ENCODE measurements at places on chromosomes 1 and 21. TPM values are rescaled to one million over a fixed set of nuclear protein-coding genes. Genes with fewer than 3 reads are reported as not detected.

DNA sequence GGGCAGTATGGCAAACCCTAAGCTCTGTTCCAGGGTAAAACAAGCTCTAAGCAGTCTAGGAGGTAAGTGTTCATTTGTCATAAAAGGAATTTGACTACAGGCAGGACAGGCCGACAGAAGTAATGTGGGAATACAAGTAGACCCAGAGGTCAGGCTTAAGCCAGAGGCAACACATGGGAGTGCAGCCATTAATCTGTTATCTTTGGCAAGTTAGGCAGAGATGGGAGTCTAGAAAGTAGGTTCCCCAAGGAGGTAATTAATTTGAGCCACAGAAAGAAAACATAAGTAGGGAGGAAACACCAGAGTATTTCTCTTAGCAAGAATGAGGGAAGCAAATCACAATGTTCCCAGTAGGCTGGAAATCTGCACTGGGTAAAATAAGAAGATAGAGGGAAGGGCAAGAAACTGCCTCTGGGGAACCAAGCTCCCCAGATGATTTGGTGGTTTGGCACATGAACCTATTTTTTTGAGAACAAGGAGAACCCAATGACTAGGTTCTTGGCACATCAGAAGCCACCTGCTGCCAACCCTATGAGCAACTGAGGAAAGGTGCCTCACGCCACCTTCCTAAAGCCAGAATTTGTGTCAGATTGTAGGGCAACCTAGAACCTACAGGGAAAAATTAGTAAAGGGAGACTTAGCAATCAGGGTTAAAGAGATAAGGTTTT, 636.4 kb upstream of the PLXNA2 start:
- no peak for DNase-seq

The FMO3 gene
- polyA plus RNA-seq, result 0.52 TPM

DNA sequence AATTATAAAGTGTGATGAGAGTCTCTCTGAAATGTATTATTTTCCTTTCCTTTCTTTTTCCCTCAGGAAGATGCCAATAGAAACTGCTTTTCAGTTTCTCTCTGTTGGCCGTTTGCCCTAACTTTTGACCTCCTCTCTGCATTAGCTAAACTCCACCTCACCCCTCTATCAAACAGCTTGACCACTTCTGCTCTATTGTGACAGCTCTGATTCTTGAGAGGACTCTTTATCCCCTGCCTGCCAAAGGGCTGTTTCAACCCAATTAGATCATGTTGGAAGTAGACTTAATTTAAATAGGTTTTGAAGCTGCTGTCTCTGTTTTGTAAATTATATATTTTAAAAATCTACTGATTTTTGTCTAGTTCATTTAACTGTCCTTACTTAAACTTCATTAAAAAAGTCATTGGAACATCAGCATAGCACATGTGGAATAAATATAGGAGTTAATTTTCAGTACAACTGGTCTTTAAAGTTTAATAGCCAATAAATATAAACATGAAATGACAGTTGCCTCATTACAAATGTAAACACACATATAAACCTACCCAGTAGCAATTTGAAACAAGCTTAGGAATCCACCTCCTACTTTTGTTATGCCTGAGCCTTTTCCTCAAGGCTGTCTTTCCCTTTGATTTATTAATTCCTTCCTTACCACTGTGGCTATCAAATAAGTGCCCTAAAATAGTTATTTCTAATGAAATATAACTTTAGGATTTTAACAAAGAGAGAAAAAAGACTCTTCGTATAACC, 152.0 kb downstream of the CHRM3 start:
- DNase-seq, result no peak

The RGS16 gene
- 18.1 TPM for polyA plus RNA-seq

GRCh38 chr1:156217871-156218270, 5.1 kb downstream of the PMF1 start:
- no peak for DNase-seq

DNA sequence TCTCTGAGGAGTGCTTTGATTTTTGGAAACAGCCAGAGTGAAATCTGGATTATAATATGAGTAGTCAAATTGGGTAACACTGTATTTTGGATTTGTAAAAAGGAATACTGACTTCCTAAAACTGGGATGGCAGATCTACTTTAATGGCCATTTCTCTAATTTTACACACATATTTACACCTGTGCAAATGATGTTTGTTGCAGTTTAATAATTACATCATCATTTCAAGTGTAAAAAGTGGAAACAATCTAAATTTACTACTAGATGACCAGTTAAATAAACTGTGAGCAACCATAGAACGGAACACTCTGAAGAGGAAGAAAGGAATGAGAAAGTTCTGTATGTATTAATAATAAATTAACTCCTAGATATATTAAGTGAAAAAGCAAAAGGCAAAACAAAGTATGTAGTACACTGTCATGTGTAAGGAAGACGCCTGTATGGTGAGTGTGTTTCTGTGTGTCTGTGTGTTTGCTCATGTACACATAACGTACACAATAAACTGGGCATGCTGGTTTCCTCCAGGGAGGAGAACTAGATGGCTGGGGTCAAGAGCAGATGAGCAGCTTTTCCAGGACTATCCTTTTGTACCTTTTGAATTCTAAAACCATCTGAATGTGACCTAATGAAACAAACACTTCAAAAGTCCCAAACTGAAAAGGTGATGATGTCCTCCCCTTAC, 2.9 kb upstream of the RHEX start:
- DNase-seq, result no peak

DNA sequence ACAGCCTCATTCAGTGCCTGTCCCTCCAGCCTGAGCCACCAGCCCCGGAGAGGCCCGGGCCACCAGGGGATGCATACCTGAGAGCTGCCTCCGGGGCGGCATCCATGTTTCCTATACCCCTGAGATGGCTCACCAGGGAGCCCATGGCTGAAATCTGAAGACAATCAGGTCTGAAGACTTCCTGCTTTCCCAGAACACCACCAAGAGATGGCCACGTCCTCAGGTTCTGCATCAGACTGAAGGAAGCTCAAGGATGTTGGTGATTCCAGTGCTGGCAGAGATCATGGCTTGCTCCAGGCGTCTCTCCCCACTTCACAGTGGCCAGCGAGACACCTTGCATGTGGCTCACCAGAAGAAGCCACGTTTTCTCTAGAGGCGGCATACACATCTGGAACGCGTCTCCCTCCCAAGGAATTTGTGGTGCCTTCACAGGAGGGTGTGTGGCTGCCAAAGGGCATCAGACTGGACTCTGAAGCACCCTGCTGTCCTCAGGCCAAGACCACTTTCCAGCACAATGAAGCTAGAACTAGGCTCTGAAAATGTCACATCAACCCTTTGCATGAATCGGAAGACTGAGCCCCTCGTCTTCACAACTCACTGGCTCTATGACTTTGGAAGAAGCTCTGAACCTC, 170.7 kb upstream of the IRF2BP2 start:
- peak; percentile 35 for DNase-seq
